ENCODE measurements at places on chromosomes 4 and X.

GRCh38 chrX:77901506-77901905, 2.2 kb downstream of the COX7B start:
- no peak for DNase-seq

- DNase-seq = no peak
Observed at GRCh38 chr4:35063031-35063570, 1181.2 kb downstream of the ARAP2 start.

DNA sequence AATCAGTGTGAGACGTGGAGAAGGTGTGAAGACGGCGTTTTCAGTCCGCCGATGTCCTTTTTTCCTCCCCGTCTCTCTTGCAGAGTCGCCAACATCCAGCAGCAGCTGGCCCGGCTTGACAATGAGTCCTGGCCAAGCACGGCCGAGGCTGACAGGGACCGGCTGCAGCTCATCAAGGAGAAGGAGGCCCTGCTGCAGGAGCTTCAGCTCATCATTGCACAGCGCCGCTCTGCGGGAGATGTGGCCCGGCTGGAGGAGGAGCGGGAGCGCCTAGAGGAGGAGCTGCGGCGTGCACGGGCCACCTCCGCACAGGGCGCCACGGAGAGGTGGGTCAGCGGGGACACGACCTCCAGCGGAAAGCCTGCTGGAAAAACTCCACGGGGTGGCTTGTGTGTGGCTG, 47.1 kb upstream of the CLCN4 start:
- no peak for DNase-seq

DNA sequence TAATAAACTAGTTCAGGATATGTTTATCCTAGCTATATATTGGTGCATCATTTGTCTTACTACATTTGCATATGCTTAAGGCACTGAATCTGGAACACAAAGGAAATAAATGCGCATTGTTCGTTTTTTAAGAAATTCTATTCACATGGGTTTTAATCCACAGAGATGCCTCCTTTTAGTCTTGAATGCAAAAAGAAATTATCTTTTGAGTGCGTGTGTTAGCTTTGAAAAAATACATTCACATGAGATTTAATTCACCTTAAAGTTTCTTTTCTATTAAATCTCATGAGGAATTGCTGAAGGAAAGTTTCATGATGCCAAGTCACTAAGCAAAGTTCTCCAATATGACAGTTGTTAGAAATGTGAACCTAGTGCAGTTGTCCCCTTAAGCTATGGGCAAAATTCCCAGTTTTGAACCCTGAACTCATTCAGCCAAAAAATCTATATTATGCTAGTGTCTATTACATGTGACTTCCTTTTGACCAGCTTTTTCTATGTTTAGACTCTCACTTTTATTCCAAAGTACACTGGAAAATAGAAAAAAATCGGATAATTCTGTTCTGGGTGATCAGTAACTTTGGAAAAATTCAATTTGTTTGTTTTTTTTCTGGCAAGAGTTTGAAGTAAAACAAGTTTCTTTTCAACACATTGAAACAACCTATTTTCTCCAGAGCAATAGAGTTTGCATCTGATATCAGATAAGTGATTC, 426.2 kb upstream of the MAGEB2 start:
- DNase-seq = no peak

All from NCI-H748 treated with DMSO at 0.1 percent for 48 hours (cell line).